ENCODE measurements at places on chromosomes 6 and 20.
A peak's percentile ranks its signal among the peaks of the same experiment; 100 is the strongest.

DNA sequence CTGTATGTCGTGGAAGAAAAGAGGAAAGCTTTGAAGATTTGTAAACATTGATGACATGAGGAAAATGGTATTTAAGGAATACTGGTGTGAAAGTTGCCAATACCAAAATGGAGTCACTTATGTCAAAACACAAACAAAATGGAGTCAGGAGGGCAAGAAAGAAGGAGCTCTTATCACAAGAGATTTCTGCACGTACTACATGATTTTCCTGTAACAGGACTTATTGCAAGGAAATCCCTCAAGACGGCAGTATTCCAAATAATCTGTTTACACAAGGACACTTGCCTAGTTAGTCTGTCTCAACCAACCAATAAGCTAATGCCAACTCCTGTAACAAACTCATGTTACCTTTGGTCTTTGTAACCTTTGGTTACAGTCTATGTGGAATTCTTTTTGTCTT, 29.8 kb downstream of the SLC2A12 start:
- DNase-seq: no peak

DNA sequence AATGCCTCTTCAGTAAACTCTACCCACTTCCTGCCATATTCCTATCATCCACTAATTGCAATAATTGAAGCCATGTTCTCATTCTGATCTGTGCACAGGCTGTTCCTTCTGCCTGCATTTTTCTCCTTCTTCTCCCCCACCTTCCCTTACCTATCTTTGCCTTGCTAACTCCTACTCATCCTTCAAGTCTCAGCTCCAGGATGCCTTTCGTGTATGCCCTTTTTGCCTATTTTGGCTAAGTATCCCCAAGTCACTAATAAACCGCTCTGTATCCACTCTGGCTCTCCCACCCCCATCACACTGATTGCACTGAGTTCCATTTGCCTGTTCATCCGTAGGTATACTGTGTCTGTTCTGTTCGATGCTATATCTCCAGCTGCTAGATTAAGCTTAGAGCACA, 6.3 kb upstream of the RPN2 start:
- DNase-seq: no peak

- DNase-seq: peak; percentile 6
Observed at GRCh38 chr6:70103798-70104197, 199.1 kb downstream of the COL9A1 start.

- no peak for DNase-seq
Observed at GRCh38 chr6:4153514-4153985, 18.2 kb upstream of the ECI2 start.

GRCh38 chr6:132690678-132691077, 23.2 kb downstream of the VNN1 start:
- DNase-seq: no peak

DNA sequence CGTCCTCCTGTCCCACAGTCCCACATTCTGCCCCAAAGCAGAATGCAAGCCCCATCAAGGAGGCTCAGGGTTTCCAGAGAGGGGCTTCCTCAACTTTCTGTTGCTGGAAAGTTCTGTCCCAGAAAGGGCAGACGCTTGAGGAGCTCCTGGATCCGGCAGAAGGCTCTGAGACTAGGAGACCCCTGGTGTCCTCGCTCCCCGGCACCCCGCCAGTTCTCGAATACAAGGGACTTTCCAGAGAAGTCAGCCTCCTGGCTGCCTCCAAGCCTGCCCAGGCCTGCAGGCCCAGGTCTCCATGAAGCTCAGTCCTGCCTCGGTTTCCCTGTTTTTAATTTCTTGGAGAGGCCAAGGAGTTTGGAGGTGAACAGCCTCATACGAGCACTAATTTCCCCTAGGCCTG, 150.4 kb downstream of the CEBPB start:
- DNase-seq: no peak

DNA sequence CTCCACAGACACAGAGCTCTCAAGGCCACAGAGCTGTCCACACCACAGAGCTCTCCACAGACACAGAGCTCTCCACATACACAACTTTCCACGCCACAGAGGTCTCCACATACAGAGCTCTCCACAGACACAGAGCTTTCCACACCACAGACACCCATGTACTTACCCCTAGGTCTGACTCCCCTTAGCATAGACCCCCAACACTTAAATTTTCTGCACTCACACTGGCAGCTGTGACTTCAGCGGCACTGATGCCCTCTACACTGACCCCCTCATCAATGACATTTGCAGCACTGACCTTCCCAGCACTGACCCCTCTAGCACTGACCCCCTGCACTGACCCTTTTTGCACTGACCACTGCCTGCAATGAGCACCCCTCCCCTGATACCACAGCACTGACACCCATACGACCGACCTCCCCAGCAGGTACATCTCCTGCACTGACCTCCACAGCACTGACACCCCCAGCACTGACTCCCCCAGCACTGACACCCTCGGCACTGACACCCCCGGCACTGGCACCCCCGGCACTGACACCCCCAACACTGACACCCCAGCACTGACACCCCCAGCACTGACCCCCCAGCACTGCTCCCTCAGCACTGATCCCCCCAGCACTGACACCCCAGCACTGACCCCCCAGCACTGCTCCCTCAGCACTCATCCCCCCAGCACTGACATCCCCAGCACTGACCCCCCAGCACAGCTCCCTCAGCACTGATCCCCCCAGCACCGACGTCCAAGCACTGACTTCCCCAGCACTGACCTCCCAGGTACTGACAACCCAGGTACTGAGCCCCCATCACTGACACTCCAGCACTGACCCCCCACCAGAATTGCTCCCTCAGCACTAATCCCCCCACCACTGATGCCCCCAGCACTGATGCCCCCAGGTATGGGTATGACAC, 56.5 kb downstream of the ERMARD start:
- no peak for DNase-seq

DNA sequence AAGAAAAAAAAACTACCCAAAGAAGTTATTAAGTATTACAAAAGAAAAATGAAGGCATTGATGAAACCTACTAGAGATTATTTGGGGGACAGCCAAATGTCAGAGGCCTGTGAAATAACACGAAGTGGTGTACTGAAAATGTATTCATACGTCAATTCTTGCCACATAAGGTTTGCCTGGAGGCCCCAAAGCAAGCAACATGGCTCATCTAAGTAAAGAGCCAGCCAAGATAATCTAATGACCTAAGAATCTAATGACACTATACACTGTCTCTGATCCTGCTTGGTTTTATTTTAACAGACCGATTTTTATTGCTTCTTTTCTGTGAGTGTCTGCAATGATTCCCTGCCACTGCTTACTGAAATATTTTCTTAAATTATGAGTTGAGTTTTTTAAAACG, 34.7 kb downstream of the FILIP1 start:
- DNase-seq: peak; percentile 63

DNA sequence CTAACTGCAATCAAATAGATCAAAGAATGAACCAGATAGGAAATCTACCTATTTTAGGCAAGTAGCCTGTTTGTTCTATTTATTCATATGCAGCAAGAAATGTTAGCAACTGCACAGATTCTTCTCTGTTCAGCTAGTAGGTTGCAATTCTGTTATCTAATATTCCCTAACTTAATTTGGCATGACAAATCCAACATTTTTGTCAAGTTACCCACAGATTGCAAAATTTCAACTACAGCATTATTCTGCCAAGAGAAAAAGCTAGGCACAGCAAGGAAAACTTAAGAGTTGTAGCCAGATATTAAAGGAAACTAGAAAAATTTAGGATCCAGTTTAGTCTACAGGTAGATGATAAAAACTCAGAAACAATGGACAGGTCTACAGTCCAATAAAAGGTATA, 104.4 kb upstream of the SYNCRIP start:
- DNase-seq: no peak

- DNase-seq: peak; percentile 19
Observed at GRCh38 chr6:16129623-16130401, 926 bp downstream of the MYLIP start.

DNA sequence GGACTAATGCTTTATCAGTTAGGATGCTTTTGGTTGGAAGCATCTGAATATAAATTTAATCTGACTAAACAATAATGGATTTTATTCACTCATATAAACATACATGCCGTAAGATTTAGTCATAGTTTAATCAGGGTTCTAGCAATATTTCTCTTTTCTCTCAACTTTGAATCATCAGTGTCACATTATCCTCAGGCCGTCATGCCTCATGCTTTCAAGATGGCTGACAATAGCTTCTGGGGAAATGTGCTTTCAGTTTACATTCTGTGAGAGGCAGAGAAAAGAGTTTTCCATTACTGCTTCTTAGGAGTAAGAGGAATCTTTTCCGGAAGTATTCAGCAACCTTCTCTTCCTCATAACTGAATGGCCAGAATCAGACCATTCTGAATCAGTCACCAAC, 162.2 kb downstream of the GJA1 start:
- peak; percentile 34 for DNase-seq

DNA sequence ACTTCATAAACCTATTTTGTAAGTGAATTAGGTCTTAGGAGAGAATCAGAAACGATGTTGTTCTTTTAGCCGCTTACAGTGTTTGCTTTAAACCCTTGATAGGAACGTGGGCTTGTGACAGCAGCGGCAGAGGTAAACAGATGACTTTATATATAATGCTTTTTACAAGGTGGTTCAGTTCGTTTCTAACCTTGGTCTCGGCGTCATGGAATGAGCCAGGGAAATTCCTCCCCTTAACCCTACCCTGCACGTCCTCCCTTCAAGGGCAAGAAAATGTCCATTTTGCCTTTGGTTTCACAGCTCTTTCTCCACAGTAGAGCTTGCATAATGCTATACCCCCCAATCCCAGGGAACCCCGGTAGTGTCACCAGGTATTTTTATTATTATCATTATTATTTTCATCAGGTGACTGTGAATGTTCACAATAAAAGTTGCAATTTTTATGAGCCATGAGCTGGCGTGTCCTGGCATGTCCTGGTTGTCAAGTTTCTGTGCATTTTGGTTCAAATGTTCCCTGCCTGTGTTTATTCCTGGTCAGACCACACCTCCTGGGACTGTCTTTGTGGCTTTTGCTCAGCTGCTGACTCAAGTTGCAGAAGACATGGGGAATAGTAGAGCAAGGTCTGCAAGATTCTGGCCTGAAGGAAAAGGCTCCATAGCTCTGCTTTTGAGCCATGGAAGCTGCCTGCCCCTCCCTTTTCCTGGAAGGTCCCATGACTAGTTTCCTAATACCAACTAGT, 112.8 kb upstream of the BMP2 start:
- DNase-seq: peak; percentile 87

- DNase-seq: no peak
Observed at GRCh38 chr6:3900744-3901336, 51.7 kb downstream of the FAM50B start.

DNA sequence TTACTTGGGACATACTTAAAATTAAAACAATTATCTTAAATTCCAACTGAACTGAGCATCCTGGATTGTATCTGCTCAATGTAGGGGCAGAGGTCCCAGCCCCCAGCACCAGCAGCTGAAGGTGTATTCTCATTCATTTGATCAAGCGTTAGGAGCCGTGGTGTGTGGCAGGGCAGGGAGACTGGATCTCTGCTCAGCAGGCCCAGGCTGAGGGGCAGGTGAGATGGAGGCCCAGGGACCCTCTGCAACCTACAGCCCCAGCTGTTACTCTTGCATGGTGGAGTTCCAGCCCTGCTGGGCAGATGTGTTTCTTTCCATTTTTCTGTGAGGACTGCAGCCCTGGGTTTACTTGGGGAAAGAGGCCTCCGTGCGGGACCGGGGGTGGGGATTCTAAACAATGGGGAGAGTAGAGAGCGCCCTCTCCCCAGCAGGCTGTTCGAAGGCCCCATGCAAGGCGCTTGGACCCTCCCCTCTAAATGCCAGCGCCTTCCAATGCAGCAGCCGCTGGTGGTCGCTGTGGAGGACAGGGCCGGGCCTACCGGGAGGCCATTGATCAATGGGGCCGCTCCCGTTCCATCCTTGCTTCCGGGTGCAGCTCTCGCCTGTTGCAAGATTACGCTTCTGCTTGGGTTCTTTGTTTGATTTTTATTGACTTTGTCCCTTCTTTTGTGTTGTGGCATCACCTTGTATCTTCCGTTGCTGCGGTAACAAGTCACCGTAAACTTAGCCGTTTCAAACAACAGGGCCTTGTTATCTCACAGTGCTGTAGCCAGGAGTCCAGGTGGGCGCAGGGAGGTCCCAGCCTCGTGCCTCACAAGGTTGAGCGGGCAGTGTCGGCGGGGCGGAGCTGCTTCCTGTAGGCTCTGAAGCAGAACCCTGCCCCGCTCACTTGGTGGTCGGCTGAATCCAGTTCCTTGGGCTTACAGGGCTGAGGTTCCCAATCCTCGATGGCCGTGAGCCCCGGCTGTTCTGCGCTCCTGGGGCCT, 134.8 kb upstream of the PHACTR3 start:
- DNase-seq: no peak

DNA sequence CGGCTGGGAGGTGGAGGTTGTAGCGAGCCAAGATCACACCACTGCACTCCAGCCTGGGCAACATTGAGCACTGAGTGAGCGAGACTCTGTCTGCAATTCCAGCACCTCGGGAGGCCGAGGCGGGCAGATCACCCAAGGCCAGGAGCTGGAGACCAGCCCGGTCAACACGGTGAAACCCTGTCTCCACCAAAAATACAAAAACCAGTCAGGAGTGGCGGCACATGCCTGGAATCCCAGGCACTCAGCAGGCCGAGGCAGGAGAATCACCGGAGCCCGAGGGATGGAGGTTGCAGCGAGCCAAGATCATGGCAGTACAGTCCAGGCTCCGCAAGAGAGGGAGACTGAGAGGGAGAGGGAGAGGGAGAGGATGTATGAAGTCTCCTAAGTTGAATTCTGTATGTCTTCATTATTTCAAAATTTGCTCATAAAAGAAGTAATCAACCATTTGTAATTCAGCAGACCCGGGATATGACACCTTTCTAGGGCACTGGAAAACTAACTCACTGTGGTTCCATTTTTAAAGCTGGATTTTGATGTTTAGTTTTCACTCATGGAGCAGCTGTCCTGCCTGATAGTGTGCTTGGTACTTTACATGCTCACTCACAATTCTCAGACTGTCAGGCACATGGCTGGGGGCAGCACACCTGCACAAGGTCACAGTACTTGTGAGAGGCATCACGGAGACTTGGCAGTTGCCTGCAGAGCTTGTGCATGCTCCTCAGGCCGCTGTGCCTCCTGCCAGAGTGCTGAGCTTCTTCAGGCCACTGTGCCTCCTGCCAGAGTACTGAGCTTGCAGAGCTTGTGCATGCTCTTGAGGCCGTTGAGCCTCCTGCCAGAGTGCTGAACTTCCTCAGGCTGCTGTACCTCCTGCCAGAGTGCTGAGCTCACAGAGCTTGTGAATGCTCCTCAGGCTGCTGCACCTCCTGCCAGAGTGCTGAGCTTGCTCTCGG, 106.2 kb downstream of the ERMARD start:
- DNase-seq: no peak

- DNase-seq: no peak
Observed at GRCh38 chr6:90868256-90868655, 281.4 kb upstream of the MAP3K7 start.

- no peak for DNase-seq
Observed at GRCh38 chr6:124719913-124720312, 242.3 kb upstream of the RNF217 start.

DNA sequence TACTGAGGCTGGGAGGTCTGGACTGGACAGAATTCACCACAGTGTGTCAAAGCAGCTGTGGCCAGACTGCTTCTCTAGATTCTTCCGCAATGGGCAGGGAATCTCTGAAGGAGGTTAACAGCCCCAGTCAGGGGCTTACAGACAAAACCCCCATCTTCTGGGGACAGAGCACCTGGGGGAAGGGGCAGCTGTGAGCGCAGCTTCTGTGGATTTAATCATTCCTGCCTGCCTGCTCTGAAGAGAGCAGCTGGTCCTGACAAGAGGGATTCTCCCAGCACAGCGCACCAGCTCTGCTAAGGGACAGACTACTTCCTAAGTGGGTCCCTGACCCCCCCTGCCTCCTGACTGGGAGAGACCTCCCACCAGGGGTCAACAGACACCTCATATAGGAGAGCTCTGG, 32.5 kb upstream of the UNC93A start:
- DNase-seq: no peak
